ENCODE measurements at places on chromosomes 4 and X. TPM values are rescaled to one million over a fixed set of nuclear protein-coding genes. Genes with fewer than 3 reads are reported as not detected.

Gene ABCD1
- 8.8 TPM for total RNA-seq

Gene FAM184B
- total RNA-seq = under 0.01 TPM

Gene SPANXN4
- total RNA-seq = not detected

Gene KLHL34
- 0.21 TPM for total RNA-seq

Gene ZFYVE28
- total RNA-seq = 8.9 TPM

Gene RTL5
- 0.73 TPM for total RNA-seq

Measured in mononuclear cell (primary cell).